Glutamatergic neuron (in vitro differentiated cells): ENCODE measurements at places on chromosomes 13 and 19. TPM values are rescaled to one million over a fixed set of nuclear protein-coding genes. Genes with fewer than 3 reads are reported as not detected.

The CCDC97 gene
- total RNA-seq = 36.7 TPM

The IGLON5 gene
- 59.9 TPM for total RNA-seq

The SLC10A2 gene
- total RNA-seq = not detected

The PSG4 gene
- not detected for total RNA-seq

The RHPN2 gene
- 1.8 TPM for total RNA-seq

The SLC25A42 gene
- 14.2 TPM for total RNA-seq

The MBD3L2B gene
- 1.5 TPM for total RNA-seq

The GPALPP1 gene
- total RNA-seq = 27.7 TPM

The CEACAM21 gene
- total RNA-seq = not detected

DNA sequence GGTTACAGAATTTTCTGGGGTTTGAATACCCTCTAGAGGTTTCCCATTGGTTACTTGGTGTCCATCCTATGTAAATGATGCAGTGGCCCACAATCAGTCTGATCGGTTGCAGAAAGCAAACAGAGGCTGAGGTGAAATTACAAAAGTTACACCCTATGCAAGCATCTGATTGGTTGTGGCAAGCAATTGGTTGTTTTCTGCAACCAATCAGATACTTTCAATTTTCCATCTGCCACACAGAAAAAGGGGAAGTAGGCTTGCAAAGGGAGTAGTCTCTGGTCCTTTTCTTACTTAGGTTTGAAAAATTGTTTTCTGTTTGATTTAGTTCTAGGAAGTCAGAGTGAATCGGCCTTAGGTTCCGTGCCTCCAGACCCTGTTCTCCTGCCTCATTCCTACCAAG is 93.1 kb downstream of the WTIP start:
- DNase-seq = no peak

DNA sequence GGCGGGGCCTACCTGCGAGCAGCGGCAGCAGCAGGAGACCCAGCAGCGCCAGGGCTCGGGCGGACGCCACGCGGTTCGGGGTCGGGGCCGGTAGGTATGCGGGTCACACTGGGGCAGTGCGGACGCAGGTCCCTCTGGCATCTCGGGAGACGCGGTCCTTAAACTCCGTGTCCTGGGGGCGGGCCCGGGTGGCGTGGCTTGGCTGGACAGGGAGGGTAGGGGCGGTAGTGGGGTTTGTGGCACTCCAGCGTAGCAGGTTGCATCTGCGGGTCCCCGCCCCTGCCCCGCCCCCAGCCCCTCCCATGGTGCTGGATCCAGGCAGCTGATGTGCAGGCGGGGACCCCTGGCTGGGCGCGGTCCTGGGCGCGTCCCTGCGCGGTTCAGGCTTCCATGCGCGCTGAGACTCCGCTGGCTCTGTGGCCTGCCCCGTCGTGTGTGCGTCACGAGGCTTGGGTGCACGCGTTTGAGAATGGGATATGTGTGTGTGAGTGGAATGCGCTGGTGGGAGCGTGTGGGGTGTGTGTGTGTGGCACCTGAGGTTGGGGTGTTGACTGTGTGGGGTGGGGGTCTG is 96.1 kb downstream of the WTIP start:
- DNase-seq = peak; percentile 54

DNA sequence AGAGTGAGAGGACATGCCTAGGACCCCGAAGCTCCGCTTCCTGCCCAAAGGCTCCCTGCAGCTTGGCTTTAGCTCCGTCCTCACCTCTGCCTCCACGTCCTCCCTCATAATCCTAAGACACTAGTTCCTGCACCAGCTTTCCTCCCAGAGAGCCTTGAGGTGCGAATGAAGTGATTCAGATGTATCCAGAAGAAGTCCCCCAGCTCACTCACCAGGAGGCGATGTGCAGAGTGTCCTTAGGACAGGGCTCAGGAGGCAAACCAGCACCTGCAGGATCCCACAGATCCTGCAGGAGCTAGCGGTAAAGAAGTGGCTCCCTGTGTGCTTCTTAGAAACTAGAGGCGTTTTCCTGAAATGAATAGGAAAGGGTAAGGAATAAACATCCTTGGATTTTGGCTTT is 109.7 kb downstream of the HSPH1 start:
- DNase-seq = no peak

GRCh38 chr13:95258619-95259194 is 42.5 kb downstream of the ABCC4 start:
- no peak for DNase-seq

- no peak for DNase-seq
These were observed 2.7 kb upstream of the REXO1 start for GRCh38 chr19:1850809-1851653.

- no peak for DNase-seq
These were observed 6.8 kb upstream of the BCAT2 start for GRCh38 chr19:48817585-48818124.

- no peak for DNase-seq
These were observed 53.5 kb upstream of the OLFM4 start for GRCh38 chr13:52975161-52975560.

DNA sequence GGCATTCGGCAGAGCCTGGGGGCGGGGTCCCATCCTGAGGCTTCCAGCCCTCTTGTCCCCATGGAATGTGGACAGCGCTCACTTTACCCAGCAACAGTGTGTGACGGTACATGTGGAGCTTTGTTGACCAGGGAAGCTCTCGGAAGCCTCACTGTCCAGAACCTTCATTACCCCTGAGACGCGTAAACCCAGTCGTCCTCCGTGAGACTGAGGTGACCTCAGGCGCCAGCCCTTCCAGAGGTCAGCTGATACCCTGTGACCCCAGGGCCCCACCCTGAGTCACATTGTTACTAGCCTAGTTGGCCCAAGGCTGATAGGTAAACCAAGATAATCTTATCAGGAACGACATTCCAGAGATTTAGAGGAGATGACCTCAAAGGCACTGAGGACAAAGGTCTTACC is 10.2 kb upstream of the TMEM160 start:
- no peak for DNase-seq

- DNase-seq = no peak
These were observed 375.0 kb downstream of the PCDH9 start for GRCh38 chr13:66855131-66855530.
